ENCODE measurements at places on chromosomes 2 and 18.

DNA sequence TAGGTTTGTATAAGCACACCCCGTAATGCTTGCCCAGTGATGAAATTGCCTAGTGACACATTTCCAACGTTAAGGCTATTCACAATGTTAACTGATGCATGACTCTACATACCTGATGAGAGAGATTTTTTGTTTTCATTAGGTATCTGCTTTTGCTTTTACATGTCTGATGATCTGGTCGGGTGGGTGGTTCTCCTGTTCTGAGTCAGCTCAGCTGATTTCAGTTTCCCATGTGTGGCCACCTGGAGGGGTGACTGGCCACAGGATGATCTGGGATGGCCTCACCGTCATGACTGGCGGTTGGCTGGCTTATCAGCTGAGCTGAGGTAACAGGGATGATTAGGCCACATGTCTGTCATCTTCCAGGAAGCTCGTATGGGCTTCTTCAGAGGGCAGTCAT lies 33.8 kb upstream of the ACYP2 start:
- DNase-seq, result no peak

- DNase-seq, result no peak
Measured at GRCh38 chr2:60106836-60107529, 446.5 kb downstream of the BCL11A start.

DNA sequence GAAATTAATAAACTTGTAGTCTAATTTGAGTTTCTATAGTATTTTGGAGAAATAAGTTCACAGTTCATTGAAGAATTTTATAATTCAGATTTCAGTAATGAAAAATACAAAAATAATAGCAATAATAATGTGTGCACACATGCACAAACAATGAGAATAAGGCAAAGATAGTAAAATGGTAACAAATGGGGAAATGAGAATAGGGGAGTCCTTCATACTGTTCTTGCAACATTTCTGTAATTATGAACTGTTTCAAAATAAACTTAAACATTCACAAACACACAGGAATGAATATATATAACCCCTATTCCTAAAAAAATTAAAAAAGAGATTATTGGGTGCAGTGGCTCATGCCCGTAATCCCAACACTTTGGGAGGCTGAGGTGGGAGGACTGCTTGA lies 63.9 kb downstream of the SPRED2 start:
- DNase-seq, result no peak

DNA sequence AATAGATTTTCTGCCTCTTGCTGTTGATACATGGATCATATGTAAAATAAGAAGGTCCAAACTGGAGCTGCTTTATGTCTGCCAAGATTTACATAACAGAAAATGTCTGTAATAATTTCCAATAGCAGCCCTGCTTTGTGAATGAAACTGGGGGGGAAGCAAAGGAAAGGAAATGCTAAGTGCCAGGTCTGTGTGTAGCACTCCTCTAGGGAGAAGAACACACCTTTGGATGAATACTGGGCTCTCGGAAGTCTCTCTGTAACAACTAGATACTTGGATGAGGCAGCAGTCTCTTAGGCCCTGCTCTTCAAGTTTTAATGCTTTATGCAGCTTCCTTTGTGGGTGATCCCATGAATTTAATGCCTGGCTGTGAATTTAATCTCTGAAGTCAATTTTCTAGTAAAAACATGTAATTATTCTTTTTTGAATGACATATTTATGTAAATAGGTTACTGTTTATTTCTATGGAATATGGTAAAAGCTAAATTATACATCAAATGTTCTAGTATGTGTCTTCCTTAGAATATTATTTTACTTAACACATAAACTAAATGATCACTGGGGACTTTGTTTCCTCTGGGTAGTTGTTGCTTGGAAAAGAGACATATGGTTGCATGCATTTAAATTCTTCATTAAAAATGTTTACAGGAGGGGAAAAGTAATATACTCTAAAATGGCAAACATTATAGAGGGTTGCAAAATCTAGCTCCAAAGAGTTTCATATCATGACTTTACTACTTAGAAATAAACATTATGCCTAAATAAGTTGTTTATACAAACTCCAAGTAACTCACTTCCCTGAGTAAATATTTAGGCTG lies 336.6 kb upstream of the CWC22 start:
- no peak for DNase-seq

DNA sequence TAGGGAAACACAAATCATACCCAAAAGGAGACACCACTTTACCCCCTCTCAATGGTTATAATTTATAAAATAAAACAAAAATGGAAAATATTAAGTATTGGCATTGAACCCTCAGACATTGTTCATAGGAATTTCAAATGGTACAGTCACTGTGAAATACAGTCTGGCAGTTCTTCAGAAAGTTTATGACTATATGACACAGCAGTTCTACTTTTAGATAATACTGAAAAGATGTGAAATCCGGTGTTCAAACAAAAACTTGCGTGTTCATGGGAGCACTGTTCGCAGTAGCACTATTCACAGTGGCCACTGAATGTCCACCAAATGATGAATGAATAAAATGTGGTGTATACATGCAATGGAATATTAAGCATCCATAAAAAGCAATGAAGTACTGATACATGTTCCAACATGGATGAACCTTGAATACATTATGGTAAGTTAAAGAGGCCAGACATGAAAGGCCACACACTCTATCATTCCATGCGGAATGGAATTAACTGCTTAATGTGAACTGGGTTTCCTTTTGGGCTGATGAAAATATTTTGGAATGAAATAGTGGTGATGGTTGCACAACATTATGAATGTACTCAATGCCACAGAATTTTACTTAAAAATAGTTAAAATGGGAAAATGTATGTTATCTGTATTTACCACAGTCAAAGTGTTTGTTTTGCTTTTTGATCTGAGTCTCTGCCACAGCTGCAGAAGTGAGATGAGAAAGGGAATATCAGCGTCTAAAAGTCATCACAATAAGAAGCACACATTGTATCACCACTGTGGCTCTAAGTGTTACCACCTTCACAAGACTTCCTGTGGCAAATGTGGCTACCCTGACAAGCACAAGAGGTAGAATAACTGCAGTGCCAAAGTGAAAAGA lies 864.6 kb downstream of the SUCLG1 start:
- no peak for DNase-seq

DNA sequence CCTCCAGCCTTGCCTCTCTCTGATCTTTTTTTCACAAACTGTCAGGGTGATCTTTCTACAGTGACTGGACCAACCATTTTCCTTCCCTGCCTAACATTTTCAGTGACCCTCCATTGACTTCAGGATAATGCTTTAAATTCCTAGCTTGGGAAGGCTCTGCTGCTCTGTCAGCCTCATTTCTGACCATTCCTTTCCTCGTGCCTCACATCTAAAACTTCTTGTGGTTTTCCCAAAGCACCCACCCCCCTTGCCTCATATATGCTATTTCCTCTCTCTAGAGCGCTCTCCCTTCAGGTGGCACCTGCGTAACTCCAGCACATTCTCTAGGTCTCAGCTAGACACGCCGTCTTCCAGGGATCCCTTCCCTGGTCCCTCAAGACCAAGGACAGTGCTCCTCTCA lies 37.2 kb downstream of the DRC1 start:
- no peak for DNase-seq

DNA sequence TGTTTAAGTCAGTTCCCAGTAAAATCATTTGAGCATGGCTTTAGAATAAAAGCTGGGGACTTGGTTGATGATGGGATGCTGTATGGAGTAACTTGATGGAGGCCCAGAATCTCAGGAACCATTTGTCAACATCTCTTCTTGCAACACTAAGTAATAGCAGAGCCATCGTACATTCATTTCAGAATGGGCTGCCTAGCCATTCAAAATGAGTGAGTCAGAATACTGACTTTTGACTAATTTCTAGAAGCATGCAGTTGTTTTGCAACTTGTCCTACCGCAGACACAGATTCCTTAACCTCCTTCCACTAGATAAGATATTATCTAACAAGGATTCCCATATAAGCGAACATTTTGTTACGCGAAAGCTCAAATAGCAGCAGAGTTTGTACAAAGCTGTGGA lies 229.5 kb downstream of the CNTNAP5 start:
- peak; percentile 75 for DNase-seq

GRCh38 chr2:5070257-5070656 lies 621.9 kb upstream of the SOX11 start:
- no peak for DNase-seq
